Esophagus squamous epithelium (tissue), 5 donors: ENCODE measurements at places on chromosomes 16 and 17.
A peak's percentile ranks its signal among the peaks of the same experiment; 100 is the strongest.

DNA sequence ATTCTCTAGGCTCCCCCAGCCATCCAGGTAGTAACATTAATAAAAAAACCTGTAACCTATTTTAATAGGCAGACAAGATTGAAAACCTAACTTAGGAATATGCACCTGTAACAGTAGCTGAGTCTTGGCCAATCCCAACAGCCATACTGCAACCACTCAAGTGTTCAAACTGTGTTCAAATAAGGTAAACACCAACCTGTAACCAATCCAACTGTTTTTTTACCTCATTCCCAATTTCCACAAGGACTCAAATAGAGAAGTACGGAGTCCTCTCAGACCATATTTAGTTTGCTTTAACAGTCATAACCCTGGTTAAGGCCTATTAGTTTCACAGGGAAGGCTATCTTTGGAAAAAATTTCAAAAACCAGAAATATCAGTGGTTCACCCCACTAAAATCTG, 40.4 kb upstream of the NOS2 start:
- DNase-seq, result no peak

DNA sequence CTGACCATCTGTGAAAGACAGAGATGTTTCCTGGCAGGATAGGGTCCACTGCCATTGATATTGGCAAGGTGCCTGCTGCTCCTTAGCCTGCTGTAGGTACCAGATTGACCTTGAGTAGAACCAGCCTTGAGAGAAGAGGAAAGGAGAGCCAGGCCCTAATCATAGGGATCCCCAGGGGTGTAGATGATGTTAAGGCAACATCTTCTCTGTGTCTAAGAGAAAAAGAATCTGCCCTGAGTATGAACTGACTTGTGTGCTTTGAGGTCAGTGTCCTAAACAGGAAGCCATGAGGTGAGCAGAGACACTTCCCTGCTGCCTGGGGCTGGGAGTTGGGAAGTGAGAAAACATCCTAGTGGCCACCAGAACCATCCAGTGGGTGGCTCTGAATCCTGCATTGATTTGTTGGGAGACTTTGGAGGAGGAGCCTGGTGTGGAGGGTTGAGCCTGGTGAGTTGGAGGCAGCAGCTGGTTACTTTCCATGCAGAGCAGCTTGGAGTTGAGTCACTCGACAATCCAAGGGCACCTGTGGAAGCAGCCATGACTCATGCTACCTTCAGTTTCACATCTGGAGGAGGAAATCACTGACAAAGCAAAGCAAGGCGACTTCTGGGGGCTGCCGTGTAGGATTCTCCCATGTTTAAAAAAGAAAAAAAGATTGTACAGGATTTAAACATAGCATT, 47.8 kb downstream of the BMERB1 start:
- no peak for DNase-seq

DNA sequence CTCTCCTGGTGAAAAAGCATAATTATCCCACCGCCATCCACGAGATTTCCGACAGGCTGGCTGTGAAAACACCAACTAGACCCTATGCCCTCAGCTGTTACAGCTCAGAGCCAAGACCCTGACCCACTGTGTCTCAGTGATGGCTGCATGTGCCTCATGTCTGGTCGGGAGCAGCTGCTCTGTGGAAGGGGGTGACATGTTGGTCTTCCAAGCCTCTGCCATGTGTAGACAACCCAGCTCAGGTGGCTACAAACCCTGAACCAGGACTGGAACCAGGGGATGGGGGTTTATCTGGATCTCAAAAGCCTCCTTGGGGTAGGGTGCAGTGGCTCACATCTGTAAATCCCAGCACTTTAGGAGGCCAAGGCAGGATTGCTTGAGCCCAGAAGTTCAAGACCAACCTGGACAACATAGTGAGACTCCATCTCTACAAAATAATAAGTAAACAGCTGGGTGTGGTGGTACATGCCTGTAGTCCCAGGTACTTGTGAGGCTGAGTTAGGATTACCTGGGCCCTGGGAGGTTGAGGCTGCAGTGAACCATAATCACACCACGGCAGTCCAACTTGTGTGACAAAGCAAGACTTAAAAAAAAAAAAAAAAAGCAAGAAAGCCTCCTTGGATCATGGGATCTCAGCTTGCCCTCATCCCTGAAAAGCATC, 220.3 kb downstream of the CPPED1 start:
- DNase-seq, result no peak

- peak; percentile 43 for DNase-seq
Measured at GRCh38 chr17:29761040-29761761, 138.5 kb upstream of the CORO6 start.

- no peak for DNase-seq
Measured at GRCh38 chr16:15770512-15770911, 86.3 kb downstream of the MYH11 start.

GRCh38 chr17:32156656-32157055, 14.4 kb downstream of the RHOT1 start:
- no peak for DNase-seq

- no peak for DNase-seq
Measured at GRCh38 chr16:11276143-11276895, at the start of gene PRM2. Gene PRM2, minus strand, starts transcription at chr16:11276480. Its CDS starts 110 bp downstream, at chr16:11276370.

DNA sequence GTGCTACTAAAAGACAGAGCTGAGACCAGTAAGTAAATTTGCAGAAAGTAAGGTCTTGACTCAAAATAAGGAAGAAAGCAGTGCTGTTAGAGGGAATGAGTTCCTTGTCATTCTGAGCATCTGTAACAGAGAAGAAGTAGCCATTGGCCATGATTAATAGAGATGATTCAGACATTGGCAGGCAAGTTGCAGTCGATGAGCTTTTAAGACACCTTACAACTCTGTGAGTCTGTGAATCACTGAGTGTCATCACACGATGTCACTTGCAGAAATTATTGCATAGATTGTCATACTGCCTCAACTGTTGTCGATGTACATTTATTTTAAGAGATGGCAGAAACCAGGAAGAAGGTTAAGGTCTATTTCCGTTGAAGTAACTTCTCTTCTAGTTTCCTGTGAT, 201.1 kb upstream of the CDH13 start:
- no peak for DNase-seq

DNA sequence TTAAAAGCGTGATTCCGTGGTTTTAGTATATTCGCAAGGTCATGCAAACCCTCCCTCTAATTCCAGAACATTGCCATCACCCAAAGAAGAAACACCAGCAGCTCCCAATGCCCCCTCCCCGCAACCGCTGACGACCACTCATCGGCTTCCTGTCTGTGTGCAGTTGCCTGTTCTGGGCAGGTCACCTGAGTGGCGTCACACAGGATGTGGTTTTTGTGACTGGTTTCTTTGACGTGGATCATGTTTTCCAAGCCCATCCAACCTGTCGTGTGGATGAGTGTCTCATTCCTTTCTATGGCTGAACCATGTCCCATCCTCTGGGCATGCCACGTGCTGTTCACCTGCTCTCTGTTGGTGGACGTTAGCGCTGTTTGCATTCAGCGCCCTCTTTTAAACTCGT, 8.2 kb upstream of the ATP2C2 start:
- no peak for DNase-seq

- DNase-seq, result no peak
Measured at GRCh38 chr16:13935408-13935807, 15.5 kb downstream of the ERCC4 start.

DNA sequence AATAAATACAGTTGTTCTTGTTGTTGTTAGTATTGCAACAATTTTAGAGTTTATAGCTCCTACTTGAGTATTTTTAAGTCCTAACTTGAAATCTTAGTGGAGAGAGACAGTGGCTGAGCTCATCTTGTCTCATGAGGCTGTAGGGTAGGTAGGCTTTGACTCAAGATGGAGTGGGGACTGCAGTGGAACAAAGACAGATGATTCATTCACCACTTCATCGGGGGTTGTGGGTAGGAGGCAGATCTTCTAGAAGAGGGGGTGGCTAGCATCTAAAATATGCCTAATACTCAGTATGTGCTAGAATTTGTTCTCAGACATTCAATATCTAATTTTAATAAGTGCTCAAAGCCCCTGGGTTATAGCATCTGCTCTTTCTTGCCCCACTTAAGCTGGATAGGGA, 13.1 kb upstream of the MMD start:
- no peak for DNase-seq

DNA sequence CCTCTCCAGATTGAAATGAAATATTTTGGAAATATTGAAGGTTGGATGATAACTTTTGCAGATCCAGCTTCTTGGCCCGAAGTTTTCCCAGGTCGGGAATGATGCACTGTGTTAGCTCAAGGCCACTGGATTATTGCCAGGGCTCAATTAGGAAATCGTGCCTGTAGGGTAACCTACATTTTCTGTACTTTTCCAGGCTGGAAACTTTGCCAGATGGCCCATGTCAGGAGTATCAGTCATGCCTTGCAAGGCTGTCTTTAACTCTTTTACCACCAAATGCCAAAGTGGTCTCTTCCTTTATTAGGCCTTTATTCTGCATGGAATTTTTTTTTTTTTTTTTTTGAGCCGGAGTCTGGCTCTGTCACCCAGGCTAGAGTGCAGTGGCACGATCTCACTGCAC, 8.9 kb upstream of the SEC14L1 start:
- DNase-seq, result no peak

- no peak for DNase-seq
Measured at GRCh38 chr17:82593590-82594087, 54.6 kb downstream of the WDR45B start.

GRCh38 chr16:22375117-22375962, 921 bp upstream of the CDR2 start:
- no peak for DNase-seq

DNA sequence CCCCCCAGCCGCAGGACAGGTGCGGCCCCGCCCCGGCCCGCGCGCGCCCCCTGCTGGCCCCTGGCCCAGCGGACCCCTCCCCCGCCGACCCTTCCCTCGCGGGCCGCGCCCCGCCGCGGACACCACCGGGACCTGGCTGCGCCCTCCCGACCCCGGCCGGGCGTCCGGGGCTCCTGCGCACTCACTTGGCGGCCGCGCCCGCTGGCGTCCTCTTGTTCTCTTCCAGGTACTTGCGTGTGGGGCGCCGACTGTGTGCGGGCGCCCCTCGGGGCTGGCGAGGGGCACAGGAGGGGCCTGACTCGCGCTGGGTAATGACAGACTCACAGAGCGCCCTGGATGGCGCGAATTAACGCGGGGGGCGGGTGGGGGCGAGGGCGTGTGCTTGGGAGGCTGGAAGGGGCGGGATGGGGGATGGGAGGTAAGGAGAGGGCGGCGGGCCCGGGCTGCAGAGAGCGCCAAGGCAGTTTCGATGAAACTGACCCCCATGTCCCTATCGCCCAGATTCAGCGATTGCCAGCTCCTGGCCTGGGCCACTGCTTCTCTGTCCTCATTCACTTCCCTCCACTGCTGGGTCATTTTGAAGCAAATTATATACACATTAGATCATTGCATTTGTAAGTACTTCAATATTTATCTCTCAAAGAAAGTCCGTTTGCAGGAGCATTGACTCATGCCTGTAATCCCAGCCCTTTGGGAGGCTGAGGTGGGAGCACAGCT, 445 bp upstream of the DBNDD1 start:
- no peak for DNase-seq

- DNase-seq, result no peak
Measured at GRCh38 chr17:8904686-8905085, 37.2 kb upstream of the PIK3R6 start.

GRCh38 chr16:5509794-5510193, 412.2 kb upstream of the EEF2KMT start:
- DNase-seq, result no peak

DNA sequence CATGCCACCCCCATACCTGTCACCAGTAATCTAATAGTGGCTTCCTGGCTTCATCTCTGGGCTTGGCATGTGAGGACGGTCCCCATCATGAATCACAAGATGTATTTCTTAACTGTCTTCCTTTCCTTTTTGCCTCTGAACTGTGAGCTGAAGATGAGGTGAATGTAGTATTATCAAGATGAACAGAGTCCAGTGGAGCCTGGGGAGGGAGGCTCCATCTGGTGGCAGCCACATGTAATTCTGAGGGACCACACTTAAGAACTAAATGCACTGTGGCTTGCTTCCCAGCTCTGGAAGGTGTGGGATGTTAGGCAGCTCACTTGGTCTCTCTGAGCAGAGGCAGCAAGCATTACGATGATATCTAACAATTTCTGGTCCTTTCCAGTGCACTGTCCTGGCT, 354.9 kb upstream of the ASIC2 start:
- DNase-seq, result no peak

DNA sequence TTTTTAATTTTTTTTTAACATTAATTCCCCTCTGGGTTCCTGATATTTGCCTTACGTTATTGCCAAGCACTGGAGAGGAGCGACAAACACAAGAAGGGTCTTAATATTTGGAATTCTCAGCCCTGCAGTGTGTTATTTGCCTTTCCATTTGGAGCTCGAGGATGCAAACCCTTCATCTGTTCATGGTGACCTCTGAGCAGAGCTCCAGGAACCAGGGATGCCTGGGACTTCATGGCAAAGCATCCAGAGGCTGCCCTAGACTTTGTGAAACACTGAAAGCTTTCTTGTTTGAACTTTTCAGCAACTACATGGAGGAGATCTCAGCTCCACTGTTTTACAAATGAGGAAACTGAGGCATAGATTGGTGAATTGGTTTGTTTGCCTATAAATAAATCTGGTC, 254.2 kb downstream of the CBLN1 start:
- no peak for DNase-seq

- no peak for DNase-seq
Measured at GRCh38 chr17:35875072-35875799, 4.9 kb downstream of the CCL5 start.

- no peak for DNase-seq
Measured at GRCh38 chr17:71921796-71922195, 199.0 kb upstream of the SOX9 start.

DNA sequence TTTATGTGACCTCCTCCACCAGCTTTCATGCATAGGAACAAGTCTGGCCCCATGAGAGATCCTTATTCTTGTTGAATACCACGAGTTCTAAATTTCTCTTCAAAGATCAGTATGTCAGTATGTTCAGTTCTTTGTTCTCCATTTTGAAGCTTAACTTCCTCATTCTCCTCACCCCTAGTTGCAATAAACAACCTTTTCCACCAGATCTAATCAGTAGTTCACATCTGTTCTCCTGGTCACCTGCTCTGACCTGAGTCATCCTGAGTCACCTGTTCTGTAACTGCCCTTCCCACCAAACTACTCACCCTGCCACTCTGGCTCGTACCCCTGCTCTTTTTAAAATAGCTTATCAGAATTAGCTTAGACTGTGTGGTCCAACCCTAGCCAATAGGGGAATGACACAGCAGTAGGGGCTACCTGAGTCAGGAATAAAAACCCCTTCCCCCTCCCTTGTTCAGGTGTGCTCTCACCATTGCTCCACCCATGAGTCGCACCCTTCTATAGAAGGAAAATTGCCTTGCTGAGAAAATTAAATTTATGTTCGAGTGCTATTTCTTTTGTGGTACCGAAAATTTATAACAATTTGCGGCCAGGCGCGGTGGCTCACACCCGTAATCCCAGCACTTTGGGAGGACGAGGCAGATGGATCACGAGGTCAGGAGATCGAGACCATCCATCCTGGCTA, 94.6 kb downstream of the EMP2 start:
- no peak for DNase-seq

DNA sequence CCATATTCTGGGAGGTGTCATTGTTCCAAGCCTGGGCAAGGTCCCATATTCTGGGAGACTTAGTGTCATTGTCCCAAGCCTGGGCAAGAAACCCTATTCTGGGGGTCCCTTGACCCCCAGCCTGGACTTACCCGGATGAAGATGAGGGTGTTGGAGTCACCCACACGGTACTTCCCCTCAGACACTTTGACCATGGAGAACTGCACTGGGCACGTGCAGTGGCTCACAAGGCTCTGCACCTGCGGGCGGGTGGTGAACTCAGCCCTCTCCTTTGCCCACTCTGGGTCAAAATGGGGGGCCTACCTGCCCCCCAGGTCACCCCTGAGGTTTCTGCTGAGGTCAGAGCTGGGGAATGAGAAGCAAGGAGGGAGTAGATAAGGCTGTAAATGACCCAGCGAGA, 4.1 kb downstream of the GAS2L2 start:
- DNase-seq, result no peak
